Esophagus muscularis mucosa (tissue), 4 donors: ENCODE measurements at places on chromosomes 1 and 21.

GRCh38 chr1:211735208-211736170 is 60.1 kb upstream of the NEK2 start:
- no peak for DNase-seq

DNA sequence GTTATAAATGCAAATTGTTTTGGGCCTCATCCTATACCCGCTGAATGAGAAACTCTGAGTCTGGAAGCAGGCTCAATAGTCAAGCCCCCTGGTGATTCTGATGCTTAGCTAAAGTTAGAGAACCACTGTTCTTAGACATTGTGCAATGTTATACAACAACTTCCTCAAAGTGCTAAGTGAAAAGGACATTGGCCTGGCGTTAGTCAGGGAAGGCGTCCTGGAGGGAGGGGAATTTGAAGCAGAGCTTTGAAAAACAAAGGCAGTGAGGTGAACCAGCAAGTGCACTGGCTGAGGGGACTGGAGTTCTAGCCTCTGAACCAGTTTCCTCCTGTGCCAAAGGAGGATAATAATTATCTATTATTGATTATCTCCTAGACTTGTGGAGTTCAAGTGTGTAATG is 5.1 kb downstream of the CD1D start:
- DNase-seq = no peak

DNA sequence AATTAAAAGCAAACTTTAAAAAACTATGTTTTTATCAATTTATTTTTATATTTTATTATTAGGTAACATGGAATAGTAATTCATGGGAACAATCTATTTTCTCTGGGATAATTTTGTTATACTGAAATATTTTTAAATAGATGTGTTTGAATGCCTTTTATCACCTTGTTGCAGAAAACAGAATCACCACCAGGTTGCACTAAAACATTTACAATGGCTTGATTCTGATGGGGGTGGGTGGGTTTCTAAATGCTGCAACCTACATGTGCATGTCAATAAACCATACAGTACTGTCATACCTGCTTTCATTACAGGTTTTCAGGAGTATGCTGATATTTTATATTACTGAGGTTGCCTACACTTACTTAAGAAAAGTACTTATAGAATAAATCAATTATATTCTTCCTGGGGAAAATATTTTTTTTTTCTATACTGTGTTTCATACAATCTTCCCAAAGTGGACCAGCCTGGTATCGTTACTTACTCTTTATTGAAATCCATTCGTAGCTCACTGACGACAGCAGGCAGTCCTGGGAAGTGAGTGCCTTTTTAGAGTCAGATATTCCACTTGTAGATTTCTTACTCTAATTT is 132.8 kb downstream of the PTPRC start:
- no peak for DNase-seq

- no peak for DNase-seq
Observed at GRCh38 chr1:67577646-67578045, 107.4 kb upstream of the GADD45A start.
